ENCODE measurements at places on chromosomes 13 and 19.

DNA sequence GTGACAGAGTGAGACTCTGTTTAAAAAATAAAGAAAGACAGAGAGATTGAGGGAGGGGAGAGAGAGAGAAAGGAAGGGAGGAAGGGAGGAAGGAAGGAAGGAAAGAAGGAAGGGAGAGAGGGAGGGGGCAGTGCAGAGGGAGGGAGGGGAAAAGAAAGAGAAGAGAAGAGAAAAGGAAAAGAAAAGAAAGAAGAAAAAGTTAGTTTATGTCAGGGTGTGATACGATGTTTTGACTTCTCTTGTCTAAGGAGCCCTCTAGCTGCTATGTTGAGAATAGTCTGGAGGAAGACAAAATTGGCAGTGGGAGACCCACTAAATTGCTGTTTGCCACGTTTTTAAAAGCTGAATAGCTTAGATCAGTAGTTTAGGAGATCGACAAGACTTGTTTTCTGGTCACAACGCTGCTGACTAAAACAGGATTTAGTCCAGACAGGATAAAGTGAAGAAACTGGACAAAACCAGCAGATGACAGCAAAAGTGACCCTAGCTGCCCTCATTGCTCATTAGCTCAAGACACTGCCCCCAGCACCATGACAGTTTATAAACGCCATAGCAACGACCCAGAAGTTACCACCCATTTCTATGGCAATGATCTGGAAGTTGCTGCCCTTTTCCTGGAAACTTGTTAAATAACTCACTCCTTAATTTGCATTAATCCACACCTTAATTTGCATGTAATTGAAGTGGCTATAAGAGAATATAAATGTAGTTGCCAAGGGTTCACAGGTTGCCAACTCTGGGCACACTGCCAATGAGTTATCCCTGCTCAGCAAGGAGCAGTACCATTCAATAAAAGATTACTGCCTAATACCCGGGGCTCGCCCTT, 11.1 kb downstream of the TEX101 start:
- DNase-seq = peak; percentile 10

- no peak for DNase-seq
These were observed 69.9 kb downstream of the TBC1D4 start for GRCh38 chr13:75411924-75412537.

GRCh38 chr19:17830567-17831418, 9.5 kb upstream of the INSL3 start:
- peak; percentile 57 for DNase-seq

GRCh38 chr19:13090511-13091231, 12.0 kb downstream of the LYL1 start:
- DNase-seq = no peak

DNA sequence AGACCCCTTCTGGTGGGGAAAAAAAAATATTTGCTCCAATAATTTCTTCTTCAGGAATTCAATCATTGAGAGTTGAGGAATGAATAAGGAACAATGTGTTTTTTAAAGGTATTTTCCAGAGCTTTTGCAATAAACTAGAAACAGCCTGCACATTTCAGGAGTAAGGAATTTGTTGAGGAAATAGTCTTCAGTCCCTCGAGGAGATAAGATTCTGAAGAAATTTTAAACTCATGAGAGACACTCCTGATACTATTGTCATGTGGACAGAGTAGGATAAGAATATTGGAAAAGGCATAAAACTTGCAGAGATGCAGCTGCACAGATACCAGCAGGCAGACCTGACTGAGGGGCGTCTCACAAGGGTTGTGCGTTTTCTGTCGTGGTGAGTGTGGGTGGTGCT, 36.6 kb downstream of the COMP start:
- no peak for DNase-seq

DNA sequence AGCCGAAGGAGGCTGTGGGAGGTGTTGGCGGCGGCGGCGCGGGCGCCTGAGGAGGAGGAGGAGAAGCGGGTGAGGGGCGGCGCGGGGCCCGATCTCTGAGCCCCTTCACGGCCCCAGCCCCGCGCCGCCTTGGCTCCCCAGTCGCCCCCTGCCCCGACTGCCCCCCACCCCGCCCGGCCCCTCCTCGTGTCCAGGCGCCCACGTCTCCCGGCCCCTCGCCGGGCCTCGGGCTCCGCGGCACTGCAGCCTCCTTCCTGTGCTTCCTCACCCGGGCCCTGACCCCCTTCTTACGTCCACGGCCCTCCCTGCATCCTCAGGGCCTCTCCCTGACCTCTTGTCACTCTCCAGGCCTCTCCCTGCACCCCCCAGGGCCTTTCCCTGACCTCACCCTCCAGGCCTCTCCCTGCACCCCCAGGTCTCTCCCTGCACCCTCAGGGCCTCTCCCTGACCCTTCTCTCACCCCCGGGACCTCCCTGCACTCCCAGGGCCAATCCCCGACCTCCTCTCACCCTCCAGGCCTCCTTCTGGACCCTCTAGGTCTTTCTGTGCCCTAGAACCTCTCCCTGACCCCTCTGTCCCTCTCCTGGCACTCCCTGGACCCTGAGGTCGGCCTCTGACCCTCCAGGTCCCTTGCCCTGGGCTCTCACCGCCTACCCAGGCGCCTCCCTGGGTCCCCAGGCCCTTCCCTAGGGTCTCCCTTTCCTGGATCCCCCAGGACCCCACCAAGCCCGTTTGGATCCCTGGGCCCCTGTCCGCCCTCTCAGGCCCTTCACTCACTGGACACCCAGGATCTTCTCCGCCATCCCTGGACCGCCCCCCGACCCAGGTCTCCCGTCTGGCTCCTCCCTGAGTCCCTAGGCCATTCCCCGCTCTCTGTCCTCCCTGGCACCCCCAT, 460 bp downstream of the KMT5C start:
- no peak for DNase-seq

- DNase-seq = no peak
These were observed 2.5 kb upstream of the CACNG8 start for GRCh38 chr19:53960187-53960586.

DNA sequence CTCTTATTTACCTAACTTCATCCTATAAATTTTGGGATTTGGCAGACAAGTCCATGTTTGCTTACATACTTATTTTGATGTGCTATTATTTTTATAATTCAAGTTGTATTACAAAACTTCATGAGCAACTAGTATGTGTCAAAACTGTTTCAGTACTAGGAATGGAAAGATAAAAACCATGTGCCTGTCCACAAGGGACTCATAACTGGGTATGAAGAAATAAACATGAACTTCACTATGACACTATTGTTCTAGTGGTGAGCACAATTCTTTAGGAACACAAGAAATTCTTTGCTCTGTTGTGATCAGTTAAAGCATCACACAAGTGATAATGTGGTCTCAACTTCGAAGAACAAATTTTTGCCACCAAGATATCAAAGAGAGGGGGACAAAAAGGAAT, 97.5 kb upstream of the FBXL3 start:
- DNase-seq = no peak

DNA sequence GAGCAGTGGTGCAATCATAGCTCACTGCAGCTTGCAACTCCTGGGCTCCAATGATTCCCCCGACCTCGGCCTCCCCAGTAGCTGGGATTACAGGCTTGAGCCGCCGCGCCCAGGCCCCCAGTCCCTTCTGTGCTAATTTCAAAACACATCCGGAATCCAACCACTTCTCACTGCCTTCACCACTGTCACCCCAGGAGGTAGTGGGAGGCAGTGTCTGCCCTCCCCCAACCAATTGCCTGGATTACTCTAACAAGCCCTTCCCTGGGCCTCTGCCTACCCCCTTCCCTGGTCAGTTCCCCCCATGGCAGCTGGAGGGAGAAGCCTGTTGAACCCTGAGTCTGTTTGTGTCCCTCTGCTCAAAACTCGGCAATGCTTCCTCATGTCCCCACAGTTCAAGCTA, 2.3 kb downstream of the PRAM1 start:
- no peak for DNase-seq

DNA sequence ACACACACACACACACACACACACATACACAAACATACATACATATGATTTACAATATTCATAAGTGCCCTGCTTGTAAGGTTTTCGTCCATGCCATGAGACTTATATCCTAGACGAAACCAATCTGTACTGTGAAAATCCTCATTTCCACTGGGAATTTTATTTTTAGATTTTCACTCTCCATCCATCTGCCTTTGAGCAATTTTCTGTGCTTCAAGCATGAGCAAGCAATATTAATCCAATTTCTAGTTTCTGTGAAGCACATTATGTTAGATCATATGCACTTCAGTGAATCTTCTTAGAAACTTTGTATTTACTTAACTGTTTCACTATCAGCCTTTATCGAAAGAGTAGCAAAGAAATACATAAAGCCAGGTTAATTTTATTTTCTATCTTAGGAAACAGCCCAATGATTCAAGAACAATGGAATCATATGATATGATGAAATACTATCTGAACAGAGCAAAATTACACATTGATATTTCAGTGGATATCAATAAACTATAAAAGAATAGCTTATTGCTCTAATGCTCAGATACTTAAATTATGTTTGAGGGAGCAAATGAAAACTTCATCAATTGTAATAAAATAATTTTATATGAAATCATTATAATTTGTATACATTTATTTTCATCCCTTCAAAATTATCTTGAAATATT, 1100.7 kb upstream of the MIR17HG start:
- DNase-seq = no peak

DNA sequence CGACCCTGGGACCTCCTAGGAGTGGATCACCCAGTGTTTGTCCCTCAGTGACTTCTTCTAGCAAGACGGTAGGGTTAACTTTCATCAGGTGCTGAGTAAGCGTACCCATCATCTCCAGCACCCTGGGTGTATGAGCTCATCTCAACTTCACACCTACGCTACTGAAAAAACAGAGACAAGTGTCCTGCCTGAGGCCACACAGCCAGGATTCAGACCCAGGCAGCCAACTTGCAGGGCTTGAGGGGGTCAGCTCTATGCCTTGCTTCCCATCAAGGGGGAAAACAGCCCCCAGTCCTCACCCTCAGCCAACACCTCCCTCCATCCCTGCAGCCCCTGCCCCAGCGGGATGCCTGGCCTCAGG, 4.6 kb downstream of the TLE2 start:
- DNase-seq = no peak

DNA sequence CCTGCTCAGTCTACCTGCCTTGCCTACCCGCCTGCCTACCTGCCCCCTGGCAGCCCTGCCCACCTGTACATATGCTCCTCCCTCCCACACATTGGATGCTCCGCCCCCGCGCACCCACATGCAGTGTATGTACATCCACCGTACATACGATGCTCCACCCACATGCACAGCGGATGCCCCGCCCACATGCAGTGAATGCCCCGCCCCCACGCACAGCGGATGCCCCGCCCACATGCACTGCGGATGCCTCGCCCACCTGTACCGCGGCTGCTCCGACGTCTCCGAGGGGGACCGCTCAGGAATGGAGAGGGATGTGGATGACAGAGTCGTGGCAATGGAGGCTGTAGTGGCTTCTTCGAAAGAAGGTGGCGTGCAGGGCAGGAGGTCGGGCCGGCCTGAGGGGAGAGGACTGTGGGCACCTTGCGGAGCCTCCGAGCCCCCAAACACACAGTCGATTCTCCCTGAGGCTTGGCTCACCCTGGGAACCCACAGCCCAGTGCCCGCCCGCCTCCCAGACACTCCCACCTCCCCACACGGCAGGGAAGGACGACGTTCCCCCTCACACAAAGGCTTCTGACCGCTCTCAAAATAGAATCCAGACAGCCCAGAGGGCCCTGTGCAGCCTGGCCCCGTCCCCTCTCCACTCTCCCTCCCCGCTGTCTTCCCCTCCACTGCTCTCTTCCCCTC, 16.5 kb upstream of the CACTIN start:
- no peak for DNase-seq
